ENCODE measurements at places on chromosomes 1 and 21.

DNA sequence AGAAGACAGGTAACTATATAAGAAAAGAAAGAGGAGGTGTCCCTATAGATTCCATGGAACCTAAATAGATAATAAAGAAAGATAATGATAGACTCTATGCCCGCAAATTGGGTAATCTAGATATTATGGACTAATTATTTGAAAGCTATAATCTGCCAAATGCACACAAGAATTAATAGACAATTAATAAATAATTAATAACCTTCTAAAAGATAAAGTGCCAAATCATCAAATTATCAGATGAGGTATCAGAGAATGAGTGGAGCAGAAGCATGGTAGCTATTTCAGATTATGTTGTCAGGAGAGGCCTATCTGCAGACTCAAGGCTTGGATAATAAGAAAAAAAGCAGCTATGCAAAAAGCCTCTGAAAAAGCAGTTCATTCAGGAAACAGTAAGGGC lies 1120.8 kb downstream of the PLA2G4A start:
- no peak for DNase-seq

GRCh38 chr1:230261928-230262650 lies 164.0 kb downstream of the PGBD5 start:
- no peak for DNase-seq

GRCh38 chr1:25579292-25580252 lies 36.2 kb downstream of the LDLRAP1 start:
- no peak for DNase-seq

DNA sequence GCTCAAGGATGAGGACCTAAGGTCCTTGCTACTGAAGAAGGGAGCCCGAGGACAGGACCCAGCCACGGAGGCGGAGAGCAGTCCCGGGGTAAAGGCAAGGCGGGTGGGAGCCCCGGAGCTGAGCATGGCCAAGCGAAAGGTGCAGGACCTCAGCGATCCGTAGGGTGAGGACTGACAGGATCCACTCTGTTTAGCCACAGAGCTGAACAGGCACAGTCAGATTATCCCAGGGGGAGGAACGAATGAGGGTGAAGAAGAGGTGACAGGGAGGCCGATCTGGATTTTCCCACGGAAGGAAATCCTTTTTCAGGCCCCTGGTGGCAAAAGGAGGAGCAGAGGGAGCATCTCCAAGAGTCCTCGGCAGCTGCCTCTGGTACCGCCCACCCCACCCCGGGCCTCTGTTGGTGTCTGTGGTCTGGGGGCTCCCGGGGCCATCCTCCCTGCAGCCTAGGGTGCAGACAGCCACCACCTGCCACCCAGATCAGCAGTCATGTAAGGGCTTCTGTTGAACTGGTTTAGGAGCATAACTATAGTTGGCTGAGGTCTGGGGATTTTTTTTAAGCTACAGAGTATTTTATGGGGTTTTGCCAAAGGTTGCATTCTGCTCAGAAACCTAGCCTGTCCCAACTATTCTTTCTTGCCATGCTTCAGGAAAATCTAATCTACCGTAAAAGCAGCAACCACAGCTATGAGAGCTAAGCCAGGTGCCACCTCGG lies 32.3 kb upstream of the LBR start:
- DNase-seq: no peak

DNA sequence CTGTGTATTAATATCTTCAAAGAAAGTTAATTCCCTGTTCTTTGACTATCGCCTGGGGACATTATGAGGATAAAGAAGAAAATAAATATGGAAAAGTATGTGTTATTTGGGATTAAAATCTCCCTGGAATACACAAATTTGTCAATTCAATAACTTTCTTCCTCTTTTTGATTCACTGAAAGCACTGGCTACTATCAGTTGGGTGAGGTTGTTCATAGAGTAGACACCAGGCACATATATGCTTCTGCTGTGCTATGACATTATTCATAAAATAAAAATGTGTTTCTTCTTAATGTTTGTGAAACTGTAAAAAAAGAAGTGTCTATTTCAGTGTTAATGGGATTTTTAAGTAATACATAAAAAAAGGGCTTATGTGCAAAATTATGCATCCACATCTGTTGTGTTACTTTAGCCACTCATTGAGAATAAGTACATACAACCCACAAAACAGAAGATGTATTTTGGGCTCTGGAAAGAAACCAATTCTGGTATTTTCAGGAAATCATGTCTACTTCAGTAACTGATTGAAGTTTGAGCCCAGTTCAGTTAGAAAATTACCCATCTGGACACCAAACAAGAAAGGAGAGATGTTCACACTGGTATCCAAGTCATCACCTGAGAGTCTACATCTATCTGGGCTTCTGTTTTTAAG lies 169.4 kb downstream of the GABPA start:
- DNase-seq: no peak

DNA sequence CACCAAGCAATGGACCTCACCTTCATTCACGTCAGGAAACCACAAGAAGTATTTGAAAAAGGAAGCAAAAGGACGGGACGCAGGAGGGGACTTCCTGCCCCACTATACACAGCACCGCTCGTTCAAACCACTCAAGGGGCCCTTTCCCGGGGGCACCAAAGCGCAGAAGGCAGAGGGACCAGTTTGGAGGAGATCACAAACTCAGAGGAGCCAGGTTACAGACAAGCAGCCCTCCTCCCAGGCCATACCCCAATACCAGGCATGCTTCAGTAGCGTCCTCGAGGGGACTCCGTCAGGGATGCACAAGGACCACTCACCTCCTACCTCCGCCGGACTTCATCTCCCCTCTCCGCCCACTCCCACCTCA lies 685 bp downstream of the CRTC2 start:
- DNase-seq: peak; percentile 72

DNA sequence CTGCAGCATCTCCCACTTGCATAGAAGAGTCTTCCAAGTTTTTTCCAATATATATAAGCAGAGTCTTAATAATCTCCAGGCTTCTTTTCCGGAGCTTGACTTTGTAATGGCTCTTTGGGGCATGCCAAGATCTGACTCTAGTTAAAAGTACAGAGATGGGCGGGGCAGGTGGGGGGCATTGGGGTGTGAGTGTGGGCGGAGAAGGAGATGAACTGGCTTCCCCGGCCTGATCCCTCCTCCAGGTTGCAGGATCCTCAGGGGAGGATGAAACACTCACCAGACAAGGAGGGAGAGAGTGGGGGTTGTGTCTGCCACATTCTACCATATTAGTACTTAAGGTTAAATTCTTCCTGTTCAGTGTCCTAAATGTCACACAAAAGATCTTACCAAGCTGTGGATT lies 23.0 kb downstream of the S100A10 start:
- DNase-seq: no peak

- DNase-seq: peak; percentile 72
Observed at GRCh38 chr1:67535474-67535873, 105.3 kb upstream of the SERBP1 start.

DNA sequence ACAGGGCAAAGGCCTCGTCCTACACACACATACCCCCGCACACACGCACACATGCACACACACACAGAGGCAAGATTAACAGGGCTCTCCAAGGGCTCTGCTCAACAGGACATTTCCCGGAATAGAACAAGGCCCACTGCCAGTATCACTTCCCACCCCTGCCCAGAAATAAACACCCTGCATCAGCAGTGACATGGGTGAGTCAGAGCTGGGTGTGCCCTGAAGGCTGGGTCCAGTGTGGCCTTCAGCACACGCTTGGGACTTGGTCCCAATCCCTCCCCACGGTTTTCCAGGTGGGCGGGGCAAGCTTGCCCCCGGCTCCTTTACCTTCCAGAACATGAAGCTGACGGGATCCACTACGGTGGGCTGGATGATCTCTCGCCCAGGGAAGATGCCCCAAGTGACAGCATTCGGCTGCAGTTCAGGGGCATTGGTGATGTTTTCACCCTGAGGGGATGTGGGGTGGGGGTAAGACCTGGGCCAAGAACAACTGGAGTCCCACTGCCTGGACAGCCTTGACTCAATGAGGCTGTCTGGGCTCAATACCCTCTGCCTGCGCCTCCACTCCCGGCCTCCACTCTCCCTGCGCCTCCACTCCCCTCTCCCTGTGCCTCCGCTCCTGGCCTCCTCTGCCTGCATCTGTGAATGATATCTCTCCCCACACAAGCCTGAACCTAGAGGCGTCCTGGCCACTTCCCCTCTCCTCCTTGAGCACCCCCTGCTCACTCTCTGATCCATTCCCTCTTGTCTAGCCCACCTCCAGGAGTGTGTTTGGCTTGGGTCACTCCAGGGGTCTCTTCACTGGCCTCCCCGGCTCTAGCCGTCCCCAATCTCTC lies 14.7 kb downstream of the MTHFR start:
- DNase-seq: no peak

DNA sequence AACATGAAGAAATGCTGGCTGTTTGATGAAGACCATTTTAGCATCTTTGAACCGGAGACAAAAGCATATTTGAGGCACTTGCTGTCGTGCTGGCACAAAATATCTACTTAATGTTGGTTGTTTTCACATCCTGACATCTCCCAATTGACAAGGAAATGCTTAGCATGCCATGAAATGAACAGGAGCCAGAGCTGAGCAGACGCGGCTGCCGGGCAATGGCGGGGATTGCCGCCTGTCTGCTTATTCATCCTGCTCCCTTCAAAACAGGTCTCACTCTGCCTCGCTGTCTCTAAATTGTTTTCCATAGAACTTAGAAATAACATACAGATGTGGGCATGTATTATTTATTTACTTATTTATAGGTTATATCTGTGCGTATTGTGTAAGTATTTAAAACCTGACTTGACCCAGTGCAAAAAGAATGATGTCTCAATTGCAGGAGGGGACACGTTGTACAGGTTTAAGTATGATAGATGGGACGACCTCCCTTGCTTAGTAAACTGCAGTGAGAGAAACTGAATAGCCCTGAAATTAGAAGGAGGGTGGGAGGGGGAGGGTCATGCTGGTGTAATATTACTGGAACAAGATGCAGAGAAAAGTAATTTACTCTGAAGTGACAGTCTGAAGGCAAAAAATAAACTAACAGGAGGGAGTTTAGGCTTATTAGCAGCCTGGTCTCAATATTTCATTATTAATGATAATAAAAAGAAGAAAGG lies 590.4 kb upstream of the PLXNA2 start:
- peak; percentile 76 for DNase-seq

DNA sequence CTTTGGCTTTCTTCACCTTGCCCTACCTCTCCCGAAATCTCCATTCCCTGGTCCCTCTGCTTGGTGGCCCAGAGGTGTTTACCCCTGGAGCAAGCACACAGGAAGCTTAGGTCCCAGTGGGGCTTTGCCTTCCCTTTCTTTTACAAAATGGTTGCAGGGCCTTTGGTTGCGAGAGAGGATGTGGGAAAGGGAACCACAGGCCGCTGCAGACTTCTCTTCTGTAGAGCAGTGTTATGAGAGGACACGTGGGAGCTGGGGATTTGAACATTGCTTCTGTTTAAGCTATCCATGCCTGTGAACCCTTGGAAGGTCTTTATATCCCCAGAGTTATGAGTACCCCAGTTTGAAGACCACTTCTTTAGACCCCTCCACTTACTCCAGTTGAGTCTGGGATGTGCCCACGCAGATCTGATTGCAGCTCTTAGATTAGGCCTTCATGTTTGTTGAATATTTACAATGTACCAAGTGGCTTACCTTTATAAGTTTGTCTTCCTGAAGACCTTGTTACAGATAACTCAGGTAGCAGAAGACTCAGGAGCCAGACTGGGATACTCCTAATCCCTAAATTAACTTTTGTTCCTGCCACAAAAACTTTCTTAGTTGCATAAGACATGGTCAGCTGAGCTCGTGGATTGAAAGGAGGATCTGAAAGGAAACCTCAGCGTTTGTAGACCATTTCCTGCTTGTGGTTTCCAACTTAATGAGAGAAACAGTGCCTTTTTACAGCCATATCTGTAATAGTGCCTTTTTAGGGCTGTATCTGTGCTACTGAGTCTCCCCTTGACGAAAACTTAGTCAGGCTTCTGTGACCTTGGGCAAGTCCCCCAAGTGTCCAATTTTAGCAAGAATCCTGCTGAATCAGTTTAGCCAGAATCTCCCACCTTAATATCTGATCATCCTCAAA lies 21.9 kb upstream of the IVNS1ABP start:
- no peak for DNase-seq

GRCh38 chr1:205496661-205497060 lies 7.8 kb upstream of the CDK18 start:
- peak; percentile 19 for DNase-seq

DNA sequence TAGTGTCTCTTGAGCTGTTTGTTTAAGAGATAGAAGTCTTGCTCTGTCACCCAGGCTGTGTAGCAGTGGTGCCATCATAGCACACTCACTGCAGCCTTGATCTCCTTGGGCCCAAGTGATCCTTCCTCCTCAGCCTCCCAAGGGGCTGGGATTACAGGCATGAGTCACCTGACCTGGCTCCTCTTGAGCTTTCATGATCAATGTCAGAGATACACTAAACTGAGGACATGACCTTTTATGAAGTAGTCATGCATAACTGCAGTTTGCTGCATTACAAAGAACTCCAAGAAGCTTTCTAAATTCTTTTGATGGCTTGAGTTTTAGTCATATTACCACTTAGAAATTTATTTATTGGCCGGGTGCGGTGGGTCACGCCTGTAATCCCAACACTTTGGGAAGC lies 77.7 kb downstream of the CC2D1B start:
- no peak for DNase-seq

GRCh38 chr1:182568647-182569284 lies 20.3 kb downstream of the RNASEL start:
- DNase-seq: no peak

GRCh38 chr1:157992833-157993146 lies 655 bp upstream of the KIRREL1 start:
- DNase-seq: peak; percentile 32

- peak; percentile 100 for DNase-seq
Observed at GRCh38 chr1:39105061-39105840, 79.1 kb downstream of the NDUFS5 start.

DNA sequence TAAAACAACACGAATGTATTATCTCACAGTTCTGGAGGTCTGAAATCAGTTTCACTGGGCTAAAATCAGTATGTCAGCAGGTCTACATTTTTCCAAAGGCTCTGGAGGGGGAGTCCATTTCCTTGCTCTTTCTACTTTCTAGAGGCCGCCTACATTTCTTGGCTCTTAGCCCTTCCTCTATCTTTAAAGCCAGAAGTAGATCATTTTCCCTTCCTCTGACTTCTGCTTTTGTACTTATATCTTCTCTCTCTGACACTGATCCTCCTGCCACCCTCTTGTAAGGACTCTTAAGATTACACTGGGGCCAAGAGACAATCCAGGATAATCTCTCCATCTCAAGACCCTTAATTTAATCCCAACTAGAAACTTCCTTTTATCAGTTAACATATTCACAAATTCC lies 41.4 kb downstream of the MSH4 start:
- DNase-seq: no peak

Measured in NCI-H510A treated with DMSO at 0.1 percent for 48 hours (cell line).